ENCODE measurements at places on chromosomes 3 and 15. TPM values are rescaled to one million over a fixed set of nuclear protein-coding genes. Genes with fewer than 3 reads are reported as not detected.

DNA sequence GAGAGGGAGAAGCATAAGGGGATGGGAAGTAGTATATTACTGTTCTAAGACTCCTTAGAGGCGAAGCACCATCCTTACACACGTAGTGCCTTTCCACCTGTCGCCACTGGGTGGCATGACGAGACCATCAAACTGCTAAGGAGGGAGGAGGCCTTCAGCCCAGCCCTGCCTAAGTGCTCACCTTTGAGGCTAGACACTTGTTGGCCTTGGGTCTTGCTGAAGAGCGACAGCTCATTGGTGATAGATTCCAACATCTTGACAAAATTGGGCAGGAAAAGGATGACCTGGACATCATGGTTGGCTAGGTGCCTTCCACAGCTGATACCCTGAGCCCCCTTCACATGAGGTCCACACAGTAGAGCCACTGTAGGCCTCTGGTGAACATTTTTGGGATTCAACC is 19.6 kb downstream of the CLK3 start:
- H3K4me3 ChIP-seq = no peak overlapping the region
- H3K27me3 ChIP-seq = no peaks in the 10 kb centered on the region
- H3K27ac ChIP-seq = no peak overlapping the region
- peak; percentile 56 for DNase-seq
- H3K36me3 ChIP-seq = peaks cover 52% of the 10 kb centered on the region

GRCh38 chr3:124033360-124034015 is 41.6 kb upstream of the ROPN1 start:
- H3K27me3 ChIP-seq = no peaks in the 10 kb centered on the region
- H3K36me3 ChIP-seq = no peaks in the 10 kb centered on the region
- H3K4me3 ChIP-seq = peak within 1 kb of the TSS; percentile 85

GRCh38 chr3:50620420-50620819 is 3.5 kb downstream of the MAPKAPK3 start:
- H3K27ac ChIP-seq = peak overlapping the region; percentile 68
- no peak overlapping the region for H3K4me3 ChIP-seq
- H3K27me3 ChIP-seq = no peaks in the 10 kb centered on the region
- no peak for DNase-seq

GOLGA8R gene
- total RNA-seq = 9.8 TPM

DNA sequence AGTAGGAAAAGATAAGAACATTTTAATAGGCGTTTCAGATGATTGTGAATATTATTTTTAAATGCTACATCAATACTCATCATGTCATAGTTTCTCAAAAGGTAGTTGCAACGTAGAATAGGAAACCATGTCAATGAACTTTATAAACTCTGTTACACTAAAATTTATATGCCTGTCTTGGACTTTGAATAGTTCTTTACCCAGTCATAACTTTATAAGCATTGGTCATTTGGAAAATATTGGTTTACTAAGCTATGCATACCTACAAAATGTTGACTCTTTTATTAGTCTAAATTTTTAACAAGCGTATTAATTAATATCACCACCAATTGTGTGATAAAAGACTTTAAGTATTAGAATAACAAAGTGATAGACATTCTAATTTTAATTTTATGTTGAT is 293.5 kb downstream of the CGGBP1 start:
- H3K36me3 ChIP-seq = no peaks in the 10 kb centered on the region
- no peaks in the 10 kb centered on the region for H3K4me1 ChIP-seq
- H3K27me3 ChIP-seq = no peaks in the 10 kb centered on the region
- H3K27ac ChIP-seq = no peak overlapping the region
- no peak overlapping the region for H3K4me3 ChIP-seq

PSTPIP1 gene
- total RNA-seq = 12.4 TPM

ST8SIA2 gene
- total RNA-seq = not detected

PLSCR5 gene
- not detected for total RNA-seq

SAMMSON gene
- not detected for total RNA-seq

GRCh38 chr3:172461530-172462138 is 13.4 kb upstream of the GHSR start:
- H3K4me3 ChIP-seq = no peak overlapping the region
- H3K4me1 ChIP-seq = no peaks in the 10 kb centered on the region
- H3K27ac ChIP-seq = no peak overlapping the region
- no peaks in the 10 kb centered on the region for H3K27me3 ChIP-seq
- no peak for DNase-seq
